ENCODE measurements at places on chromosomes 1 and 21.

DNA sequence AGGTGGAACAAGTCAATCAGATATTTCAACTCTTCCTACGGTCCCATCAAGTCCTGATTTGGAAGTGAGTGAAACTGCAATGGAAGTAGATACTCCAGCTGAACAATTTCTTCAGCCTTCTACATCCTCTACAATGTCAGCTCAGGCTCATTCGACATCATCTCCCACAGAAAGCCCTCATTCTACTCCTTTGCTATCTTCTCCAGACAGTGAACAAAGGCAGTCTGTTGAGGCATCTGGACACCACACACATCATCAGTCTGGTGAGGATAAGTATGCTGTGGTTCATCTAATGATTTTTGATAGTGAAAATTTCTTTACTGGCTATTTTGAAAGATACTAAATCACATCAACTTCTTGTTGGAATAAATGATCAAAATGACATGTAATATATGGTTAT is 67.7 kb upstream of the MPC2 start:
- no peak for DNase-seq

DNA sequence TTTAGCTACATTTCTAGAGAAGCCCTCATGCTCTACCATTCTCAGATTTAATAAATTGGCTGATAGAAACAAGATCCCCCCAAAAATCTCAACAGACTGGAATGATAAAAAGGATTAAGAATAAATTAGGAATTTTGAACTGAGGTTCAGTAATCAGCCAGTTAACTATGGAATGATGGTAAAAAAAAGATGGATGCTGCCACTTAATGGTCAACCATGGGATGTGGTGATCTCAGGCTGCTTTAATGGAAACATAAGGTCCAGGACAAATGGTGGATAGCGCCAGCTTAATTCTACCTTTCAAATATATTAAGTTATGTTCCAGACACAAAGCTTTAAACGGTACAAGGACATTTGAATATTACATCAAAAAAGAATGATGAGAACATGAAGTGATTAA is 49.9 kb downstream of the CCN1 start:
- no peak for DNase-seq

- DNase-seq = no peak
These were observed 10.3 kb downstream of the PRKCZ start for GRCh38 chr1:2060535-2060934.

- no peak for DNase-seq
These were observed 91.6 kb upstream of the CHODL start for GRCh38 chr21:18153063-18153462.

- DNase-seq = no peak
These were observed 165.5 kb downstream of the RERE start for GRCh38 chr1:8651962-8652361.

- DNase-seq = no peak
These were observed 16.6 kb downstream of the RHBG start for GRCh38 chr1:156385534-156386031.

- DNase-seq = no peak
These were observed 789.7 kb upstream of the PRMT6 start for GRCh38 chr1:106266786-106267185.

GRCh38 chr1:66556161-66556611 is 22.2 kb downstream of the SGIP1 start:
- no peak for DNase-seq

GRCh38 chr1:215044151-215044550 is 38.4 kb upstream of the KCNK2 start:
- DNase-seq = no peak

GRCh38 chr21:46145159-46145839 is 10.1 kb downstream of the FTCD start:
- DNase-seq = no peak

GRCh38 chr1:32886004-32886827 is at the start of gene HPCA:
TSS of gene HPCA (plus strand) at chr1:32886491. CDS start at chr1:32888899, 2,408 bp downstream.
- DNase-seq = no peak

- no peak for DNase-seq
These were observed 1.6 kb upstream of the SESN2 start for GRCh38 chr1:28257736-28258135.

GRCh38 chr1:33045814-33046213 is 9.1 kb upstream of the AK2 start:
- no peak for DNase-seq

DNA sequence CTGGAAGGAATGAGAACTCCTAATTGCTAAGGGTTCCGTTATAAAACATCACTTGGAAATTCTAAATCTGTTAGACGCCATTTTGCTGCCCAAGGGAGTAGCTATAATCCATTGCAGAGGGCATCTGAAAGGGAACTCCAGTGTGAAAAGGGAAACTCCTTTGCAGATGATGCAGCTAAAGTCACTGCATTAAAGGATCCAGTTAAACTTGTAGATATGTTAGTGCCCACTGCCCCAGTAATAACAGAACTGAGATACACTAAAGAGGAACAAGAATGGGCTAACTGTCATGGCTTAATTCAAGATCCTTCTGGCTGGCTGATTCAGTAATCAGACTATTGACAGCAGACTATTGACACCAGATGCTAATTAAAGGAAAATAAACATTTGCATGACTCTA is 81.8 kb upstream of the KIAA0040 start:
- DNase-seq = no peak

- no peak for DNase-seq
These were observed 76.1 kb downstream of the SH3BGR start for GRCh38 chr21:39527664-39528381.

GRCh38 chr1:14923727-14924452 is 229.7 kb upstream of the TMEM51 start:
- no peak for DNase-seq

DNA sequence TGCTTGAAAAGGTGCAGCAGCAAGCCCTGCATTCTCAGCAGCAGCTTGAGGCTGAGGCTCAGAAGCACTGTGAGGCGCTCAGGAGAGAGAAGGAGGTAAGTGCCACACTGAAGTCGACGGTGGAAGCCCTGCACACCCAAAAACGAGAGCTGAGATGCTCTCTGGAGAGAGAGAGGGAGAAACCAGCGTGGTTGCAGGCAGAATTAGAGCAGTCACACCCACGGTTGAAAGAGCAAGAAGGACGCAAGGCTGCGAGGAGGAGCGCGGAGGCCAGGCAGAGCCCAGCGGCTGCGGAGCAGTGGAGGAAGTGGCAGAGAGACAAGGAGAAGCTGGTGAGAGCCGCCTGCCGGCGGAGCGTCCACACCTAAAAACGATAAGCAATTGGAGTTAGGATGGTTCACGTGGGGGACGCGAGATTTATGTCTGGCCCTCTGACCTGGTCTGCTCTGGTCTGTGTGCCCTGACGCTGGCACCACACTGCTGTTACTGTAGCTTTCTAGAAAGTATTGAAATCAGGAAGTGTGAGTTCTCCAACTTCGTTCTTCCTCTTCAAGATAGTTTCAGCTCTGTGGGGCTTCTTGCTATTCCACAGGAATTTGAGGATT is 26.7 kb upstream of the DIP2A start:
- DNase-seq = no peak

GRCh38 chr1:32125313-32125712 is 17.5 kb downstream of the KPNA6 start:
- no peak for DNase-seq

DNA sequence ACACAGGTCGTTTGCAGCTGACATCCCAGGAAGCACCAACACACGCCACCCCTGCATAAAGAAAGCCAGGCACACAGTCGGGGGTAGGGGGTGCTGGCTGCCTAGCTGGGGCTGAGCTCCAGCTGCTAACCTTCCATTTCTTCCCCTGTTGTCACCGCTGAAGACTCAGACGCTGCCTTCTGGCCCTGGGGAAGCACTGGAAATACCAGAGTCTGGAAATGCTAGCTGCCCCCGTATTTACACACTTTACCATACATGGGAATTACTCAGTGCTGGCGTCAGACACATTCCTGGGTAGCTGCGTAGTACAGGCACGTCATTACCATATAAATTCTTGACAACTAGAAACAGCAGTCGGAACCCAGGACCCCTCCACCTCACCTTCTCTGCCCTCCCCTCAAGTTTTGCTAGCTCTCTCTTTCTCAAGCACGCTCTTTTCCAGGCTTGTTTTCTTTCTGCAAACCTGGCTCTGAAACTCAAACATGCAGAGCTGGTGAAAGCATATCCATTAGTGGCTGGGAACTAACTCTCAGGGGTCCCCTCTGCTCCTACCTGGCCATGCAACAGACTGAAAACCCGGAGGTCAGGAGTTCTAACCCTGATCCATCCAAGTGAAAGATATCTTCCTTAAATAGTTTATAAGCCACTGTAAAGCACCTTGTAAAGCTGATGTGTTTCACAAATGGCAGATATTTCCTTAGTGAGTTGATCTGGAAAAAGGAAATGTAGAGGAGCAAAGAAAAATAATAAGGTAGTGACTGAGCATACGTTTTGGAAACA is 3.3 kb downstream of the CSRP1 start:
- no peak for DNase-seq

DNA sequence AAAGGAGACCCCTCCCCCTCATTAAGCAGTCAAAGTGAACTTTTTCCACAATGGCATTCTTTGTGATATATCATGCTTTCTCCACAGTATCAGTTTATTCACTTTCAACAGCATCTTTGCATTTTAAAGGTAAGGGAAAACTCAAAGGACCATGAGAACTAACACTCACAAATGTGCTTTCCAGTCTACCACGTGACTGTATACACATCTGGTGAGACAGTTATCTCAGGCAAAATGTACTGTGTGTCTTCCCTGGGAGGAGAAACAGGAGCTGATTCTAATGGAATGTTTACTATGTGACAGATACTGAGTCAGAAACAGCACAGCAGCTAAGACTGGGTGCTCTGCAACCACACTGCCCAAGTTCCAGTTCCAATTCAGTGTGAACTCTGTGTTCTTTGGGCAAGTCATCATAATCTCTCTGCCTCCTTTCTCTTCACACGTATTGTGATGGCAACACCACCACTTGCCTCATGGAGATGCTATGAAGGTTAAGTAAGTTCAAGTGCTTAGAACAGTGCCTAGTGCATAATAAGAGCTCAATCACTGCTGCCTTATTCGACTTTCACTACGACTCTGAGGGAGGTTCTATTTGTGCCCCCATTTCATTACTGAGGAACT is 79.0 kb downstream of the SLC45A1 start:
- no peak for DNase-seq

GRCh38 chr1:78254517-78254916 is 208.8 kb downstream of the GIPC2 start:
- no peak for DNase-seq

DNA sequence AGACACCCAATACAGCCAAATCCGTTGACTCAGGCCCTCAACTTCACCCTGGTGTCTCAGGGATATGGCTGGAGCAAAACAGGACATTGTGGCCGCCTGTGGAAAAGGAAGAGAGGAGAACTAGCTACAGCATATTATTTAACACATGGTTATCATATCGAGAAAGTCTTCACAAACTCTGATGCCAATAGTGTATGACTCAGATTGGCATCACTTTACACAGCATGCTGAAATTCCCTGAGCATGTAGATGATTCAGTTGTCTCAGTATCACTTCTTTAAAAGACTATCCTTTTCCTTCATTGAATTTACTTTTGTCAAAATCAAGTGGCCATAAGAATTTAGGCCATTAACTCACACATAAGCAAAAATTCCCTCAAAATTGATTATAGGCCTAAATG is 20.1 kb downstream of the HSD3B2 start:
- no peak for DNase-seq

DNA sequence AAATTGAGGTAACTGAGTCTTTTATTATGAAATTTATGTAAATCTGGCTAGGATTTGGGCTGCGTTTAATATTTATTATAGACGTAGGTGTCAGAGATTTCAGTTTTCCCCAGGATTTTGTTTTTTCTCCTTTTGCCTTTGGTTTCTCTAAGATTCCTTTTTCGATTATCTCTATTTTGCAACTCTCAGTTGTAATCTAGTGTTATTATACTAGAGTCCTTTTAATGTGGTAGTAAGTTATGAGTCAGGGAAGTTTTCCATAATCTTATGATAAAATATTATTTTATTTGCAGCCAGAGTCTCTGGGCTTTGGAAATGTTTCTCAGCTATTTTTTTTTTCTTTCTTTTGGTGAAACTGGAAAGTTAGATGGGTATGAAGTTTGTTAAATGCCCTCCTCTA is 1043.8 kb downstream of the PLA2G4A start:
- DNase-seq = no peak

DNA sequence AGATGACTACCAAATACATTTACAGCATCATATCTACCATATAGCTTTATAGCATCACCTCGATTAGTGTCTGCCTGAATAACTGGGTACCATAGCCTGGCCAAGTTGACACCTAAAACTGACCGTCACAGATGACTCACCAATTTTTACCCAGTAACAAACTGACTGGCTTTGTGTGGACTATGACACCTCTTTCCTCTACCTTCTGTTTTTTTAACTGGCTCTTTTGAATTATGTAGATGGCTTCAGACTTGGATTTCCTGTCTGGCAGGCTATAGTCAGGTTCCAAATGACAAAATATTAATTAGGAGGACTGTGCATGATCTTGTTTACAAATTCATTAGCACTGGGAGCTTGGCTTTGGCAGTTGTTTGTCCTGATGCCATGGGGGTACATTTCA is 360.3 kb downstream of the TGFB2 start:
- DNase-seq = no peak

DNA sequence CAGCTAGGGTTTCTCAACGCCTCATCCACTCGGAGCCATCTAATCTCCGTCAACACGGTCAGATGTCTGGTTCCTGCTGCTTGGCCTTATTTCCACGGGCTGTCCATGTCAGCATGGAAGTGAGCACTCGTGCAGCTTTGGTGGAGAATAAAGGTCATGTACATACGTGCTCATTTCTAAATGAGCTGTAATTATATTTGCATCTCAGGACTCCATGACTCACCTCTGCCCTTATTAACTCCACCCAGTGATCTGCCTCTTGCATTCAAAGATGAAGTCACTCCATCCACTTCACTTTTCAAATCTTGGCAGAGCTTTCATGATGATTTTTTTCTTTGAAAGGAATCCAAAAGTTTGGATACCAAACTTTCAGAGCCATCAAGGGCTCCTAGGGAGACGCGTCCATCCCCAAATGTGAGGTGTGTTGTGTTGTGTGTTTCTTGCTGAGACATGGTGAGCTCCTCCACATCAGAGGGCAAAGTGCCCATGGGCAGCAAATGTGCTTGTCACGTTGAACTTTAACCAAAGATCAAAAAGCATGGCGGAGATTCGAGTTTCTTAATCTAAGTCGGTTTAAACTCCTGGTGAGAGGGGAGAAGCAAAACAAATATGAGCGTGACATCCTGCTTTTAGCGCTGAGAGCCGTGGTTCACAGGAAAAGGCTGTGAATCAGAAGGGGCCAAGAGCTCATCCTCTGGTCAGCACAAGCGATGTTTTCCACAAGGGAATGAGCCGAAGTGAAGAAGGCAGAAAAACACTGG is 68.6 kb upstream of the ERRFI1 start:
- no peak for DNase-seq

GRCh38 chr1:66539491-66539890 is 5.5 kb downstream of the SGIP1 start:
- no peak for DNase-seq

GRCh38 chr1:40305451-40305850 is 11.6 kb downstream of the COL9A2 start:
- DNase-seq = no peak
